MV-4-11 (cell line): ENCODE measurements at places on chromosomes 7 and 10.

DNA sequence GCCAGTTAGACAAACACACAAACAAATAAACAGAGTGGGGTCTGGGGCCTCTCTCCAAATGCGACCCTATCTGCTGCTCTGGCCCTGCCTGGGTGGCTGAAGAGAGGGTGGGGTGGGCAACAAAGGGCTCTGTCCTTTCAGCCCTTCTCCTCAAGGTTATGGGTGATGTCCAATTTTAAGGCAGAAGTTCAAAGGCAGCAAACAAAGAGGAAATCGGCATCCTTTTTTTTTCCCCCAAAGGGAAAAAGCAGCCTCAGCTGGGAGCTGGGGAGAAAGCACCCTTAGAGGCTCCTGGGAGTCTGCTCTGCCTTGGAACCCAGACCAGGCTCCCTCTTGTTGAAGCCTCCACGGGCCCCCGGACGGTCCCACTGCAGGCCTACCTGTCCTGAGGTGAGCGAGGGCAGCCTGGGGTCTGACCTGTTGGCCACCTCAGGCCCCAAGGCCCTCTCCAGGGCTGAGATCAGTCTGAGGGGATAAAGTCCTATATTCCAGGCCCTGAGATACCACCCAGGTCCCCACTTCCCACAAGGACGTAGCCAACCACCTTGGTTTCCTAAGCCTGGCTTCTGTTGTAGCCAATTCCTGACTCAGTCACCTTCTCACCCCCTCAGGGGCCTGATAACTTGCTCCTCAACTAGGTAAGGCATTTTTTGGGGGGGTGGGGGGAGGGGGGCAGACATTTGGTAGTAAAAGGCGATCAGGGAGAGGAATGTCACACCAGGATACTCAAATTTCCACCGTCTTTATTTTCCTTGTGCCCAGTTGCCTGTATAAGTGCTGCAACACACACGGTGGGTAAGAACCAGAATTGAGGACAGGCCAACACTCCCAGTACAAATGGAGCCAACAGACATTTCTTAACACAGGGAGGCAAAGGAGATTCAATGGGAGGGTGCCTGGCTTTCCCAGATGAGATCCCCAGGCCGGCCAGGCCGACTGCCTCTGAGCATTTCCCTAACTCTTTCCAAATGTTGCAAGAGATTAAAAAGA lies 4.3 kb downstream of the HOXA11 start:
- DNase-seq, result no peak

DNA sequence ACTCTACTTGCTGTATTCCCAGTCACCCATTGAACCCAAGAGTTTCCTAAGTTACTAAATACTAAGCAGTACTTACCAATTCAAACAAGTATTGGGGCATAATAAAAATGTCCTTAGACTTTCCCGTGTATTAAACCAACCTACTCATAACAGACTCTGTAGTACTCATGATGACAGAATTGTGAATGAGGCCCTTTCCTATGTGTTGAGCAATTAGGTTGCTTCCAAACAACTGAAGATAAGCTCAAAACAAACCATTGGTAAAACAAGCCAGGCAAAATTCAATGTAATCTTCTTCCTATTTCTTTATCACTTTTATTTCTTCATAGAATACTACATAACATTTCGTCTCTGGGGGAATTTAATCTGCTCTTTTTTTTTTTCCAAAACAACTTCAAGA lies 106.5 kb upstream of the ANK3 start:
- no peak for DNase-seq

DNA sequence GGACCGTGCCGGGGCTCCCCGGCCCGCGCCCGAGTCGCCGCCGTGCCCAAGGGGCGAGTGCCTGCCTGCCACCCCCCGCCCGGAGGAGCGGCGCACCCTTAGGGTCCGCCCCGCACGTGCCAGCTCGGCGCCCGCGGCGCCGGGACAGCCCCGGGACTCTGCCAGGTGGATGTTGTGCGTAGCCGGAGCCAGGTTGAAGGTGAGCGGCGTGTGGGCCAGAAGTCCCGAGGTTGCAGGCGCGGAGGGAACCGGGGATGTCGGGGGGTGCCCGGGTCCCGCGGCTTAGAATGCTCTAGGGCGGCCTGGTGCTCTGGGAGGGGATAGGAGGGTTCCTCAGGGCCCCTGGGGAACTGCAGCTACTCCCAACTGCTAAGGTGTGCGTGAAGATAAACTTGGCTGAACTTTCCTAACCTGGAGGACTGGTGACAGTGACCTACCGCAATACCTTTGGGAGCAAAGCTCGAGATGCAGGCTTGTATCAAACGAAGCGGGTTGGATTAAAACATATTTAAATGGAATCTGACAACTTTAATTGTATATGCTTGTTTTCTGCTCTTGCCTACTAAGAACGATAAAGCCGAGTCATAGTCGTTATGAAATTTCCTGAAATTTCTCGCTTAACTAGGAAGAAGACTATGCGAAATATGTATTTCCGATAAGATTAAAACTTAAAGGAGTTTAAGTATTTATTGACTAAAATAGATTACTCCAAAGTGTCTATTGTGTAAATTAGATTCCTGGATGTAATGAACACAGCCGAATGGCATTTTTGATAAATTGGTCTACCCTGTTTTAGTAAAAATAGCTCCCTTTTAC lies at the start of gene CUX1:
Gene CUX1 (plus strand): TSS at position 156 of the 816 bp plus-strand sequence. CDS start 14 bp downstream, at position 170.
- DNase-seq, result no peak

DNA sequence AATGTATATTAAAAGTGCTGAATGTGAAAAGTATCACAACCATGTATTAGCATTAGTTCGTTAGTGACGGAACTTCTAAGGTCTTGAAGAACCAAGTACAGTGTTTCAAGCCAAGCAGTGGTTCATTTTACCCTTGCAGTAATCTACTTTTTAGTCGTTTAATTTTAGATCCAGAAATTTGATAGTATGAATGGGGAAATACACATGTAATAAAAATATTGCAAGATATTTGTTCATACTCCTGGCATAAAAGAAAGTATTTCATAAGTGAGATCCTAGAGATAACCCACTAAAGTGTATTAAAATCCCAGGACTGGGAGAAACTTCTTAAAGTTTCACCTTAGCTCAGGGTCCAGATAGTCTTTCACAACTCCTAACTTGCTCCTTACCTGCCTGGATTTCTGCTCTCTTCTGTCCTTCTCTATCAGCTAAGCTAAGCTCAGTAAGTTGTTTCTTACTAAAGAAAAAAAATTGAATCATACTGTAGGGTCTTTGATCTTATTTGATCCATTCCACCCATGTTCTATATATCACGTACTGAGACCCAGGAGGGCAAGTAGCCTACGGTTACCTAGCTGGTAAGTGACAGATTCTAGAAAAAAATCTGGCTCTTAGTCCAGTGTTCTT lies 1.5 kb downstream of the BCAP29 start:
- no peak for DNase-seq

DNA sequence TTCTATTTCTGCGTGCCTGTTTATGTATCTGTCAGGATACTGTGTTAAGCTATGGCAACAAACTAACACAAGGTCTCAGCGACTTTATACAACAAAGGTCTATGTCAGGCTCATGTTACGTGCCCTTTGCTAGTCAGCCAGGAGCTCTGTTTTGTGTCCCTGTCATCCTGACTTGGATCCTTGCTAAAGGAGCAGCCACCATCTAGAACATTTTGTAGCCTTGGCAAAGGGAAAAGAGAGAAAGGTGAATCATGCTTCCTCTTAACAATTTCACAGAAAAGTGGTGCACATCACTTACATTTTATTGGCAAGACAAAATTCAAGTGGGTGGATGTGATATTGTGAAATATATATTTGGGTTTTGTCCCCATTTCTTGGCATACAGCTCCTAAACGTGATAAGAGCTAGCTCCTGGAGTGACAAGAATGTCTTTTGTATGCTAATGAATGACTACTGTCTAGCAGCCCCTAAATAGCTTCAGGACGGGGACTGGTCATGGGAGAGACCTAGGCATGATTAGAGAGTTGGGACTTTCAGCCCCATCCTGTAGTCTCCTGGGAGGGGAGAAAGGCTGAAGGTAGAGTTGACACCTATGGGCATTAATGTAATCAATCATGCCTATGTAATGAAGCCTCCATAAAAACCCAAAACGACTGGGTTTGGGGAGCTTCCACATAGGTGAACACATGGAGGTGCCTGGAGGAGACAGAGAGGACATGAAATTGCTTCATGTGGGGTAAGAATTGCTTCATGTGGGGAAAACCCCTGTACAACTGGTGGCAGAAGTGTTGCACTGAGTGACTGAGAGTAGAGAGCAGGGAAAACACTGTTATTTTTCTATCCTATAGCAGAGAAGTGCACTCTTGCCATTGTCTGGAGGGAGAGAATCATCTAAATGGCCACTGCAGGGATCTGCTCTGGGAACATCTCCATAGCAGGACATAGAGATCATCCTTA lies 33.0 kb downstream of the MRPL32 start:
- DNase-seq, result no peak

DNA sequence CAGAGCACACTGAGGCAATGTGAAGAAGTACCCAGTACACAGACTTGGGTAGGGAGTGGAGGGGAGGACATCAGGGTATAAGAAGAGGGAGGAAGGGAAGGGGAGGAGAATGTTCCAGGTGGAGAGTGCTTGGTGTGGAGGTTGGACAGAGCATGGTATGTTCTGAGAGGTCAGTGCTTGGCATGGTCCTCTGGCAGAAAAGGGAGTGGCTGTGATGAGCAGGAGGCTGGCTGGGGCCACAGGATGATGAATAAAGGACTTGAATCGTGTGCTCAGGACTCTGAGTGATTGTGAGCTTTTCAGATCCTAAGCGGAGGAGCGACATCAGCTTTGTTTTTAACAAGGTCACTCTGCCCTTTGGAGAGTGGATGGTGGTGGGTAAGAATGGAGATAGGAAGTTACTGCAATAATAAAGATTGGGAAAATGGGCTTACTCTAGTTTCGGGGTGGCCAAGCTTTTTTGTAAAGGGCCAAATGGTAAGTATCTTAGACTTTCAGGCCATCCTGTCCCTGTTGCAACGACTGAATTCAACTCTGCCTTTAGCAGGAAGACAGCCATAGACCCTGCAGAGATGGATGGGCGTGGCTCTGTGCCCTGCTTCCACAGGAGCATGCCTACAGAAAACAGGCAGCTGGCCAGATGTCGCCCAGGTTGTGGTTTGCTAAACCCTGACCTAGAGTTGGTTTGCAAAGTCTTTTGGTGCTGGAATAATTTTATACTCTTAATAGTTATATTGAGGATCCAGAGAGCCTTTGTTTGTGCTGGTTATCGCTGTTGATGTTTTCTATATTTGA lies 8.4 kb downstream of the PPP2R2D start:
- DNase-seq, result no peak

DNA sequence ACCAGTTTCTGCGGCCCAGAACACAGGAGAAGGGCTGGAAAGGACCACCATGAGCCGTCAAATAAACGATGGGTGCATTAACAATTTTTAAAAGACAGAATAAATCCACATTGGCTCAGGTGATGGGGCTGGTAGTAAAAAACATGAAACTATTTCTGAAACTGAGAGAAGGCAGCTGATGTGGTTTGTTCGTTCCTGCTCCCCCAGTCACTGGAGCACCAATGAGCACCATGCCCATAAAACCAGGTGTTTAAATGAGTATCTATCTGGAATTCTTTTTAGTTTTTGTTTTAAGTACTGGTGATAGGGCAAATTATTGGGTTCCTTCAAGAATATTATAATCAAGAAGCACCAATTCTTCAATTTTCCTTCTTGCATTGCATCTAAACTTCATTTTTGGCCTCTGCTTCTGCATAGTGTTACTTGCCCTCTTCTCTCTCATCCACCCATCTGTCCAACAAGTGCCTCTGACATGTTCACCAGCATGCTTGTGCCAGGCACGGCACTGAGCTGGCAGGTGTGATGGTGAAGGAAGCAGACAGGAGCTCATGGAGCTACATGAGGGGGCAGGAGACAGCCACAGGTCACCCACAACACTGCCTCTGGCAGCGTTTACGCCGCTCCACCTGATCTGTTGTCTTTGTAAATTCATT lies 65.5 kb downstream of the LARP4B start:
- DNase-seq, result no peak

GRCh38 chr10:33136271-33136670 lies 178.2 kb upstream of the ITGB1 start:
- no peak for DNase-seq

- no peak for DNase-seq
Observed at GRCh38 chr7:116906391-116906790, 44.0 kb downstream of the CAPZA2 start.

DNA sequence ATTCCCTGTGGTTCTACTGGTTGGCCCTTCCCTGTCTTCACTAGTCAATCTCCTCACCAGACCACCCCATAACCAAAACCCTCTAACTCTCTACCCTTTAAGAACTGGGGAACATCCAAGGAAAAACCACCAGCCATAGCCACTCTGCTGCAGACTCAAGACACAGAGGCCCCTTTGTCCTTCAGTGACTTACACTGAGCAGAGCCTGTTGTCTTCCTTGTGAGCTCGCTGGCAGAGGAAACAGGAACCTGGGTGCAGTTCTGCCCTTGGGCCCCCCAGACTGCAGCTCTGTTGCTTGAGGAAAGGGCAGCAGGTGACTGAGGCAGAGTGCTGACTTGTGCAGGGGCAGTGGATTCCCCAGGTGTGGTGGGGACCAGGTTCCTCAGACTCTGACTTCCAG lies 30.6 kb downstream of the ZC3HAV1 start:
- DNase-seq, result no peak

DNA sequence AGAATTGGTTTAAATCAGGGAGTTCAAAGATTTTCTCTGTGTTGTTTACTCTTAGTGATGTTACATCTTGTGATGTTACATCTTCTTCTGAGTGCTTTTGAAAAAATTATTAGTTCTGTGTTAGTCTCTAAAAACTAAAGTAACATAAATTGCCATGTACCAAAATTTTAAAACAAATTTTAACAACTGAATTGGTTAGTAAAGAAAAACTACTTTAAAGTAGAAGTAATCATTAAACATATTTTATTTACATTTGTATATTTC lies 5.2 kb upstream of the IGF2BP3 start:
- DNase-seq, result no peak

DNA sequence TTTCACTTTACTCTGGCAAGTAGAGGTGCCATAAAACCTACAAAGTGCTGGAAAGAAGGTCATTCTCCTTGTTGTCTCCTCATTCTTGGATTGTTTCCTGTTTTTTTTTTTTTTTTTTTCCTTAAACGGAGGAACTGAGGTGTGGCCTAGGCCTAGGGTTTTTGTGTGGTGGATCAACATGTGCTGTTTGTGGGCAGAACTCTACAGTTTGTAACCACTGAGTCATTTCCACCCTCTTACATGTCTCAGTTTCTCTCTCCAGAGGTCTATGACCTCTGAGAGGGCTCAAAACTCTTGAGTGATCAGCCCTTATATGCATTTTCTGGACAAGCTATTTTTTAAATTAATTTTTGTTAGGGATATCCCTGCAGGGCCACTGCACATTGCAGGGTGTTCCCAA lies 296.0 kb downstream of the PPP1R3A start:
- no peak for DNase-seq

- DNase-seq, result no peak
Observed at GRCh38 chr10:117086546-117086945, 51.5 kb downstream of the VAX1 start.

- DNase-seq, result no peak
Observed at GRCh38 chr7:79292834-79293233, 160.6 kb downstream of the MAGI2 start.

DNA sequence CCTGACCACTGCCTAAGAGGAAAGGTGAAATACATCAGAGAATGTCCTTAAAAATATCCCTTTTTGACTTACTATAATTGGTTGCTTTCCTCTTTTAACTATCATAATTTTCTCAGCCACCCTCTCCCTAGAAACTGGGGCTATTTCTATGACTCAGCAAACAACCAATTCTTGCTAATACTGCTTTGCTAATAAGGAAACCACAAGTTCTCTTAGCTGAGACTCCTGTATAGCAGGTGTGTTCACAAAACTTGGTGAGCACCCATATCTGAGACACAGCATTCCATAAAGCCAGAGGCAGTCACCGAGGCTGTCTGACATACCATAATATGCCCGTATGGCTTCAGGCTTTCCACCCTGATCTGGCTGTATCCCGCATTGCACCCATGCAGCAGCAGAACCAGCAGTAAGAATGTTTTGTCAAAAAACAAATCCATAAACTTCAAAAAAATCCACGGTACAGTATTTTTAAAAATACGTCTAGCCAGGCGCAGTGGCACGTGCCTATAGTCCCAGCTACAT lies 191.7 kb upstream of the C7orf33 start:
- DNase-seq, result no peak
